ENCODE measurements at places on chromosomes 3 and 15.

- DNase-seq = no peak
These were observed 26.8 kb upstream of the OCA2 start for GRCh38 chr15:28125673-28126651.

GRCh38 chr3:43752905-43753304, 62.2 kb downstream of the ABHD5 start:
- DNase-seq = no peak

DNA sequence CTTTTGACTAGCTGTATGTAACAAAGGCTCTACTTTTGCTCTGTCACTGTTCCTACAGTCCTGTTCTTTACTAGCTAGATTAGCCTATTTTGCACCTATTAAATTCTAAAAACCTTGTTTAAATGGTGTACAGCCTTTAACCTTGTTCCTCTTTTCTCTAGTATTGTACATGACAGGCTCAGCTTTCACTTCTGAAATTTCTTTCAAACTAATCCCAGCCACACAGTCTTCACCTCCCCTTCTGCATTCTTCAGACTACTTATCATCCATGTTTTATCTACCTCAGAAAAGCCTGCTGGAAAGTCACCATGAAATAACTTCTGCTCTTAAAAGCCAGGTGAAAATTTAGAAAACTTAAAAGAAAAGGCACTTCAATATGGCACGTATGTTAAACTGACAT, 122.4 kb downstream of the NECTIN3 start:
- no peak for DNase-seq

DNA sequence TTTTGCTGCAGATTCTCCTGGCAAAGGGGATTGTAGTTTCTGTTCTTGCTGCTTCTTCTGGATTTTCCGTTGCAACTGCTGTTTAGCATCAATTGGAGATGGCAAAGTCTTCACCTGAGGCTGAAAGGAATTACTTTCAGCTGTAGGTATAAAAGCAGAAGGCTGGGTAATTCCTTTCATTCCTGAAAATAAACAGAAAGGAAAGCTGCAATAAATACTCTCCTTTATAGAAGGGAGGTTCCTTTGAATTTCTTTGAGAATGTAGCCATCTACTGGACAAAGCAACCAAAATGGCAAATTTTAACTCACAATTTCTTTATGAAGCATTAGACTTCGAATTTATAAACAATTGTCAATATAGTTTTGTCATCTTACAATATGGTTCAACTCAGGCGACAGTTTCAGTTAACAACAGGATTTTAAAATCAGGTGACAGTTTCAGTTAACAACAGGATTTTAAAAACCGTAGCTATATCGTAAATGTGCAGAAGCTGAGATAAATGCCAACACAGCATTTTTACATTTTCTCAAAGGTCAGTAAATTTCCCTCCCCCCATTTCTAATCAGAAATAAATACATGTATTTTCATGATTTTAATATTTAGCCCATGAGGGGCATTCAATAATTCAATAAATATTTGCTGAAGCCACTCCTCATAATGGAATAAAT, 104.9 kb upstream of the NEDD4 start:
- no peak for DNase-seq

- no peak for DNase-seq
These were observed 6.4 kb downstream of the CFAP20DC start for GRCh38 chr3:59043391-59043790.
